GM23248 (cell line): ENCODE measurements at places on chromosomes 4 and X. TPM values are rescaled to one million over a fixed set of nuclear protein-coding genes. Genes with fewer than 3 reads are reported as not detected.
A peak's percentile ranks its signal among the peaks of the same experiment; 100 is the strongest.

DNA sequence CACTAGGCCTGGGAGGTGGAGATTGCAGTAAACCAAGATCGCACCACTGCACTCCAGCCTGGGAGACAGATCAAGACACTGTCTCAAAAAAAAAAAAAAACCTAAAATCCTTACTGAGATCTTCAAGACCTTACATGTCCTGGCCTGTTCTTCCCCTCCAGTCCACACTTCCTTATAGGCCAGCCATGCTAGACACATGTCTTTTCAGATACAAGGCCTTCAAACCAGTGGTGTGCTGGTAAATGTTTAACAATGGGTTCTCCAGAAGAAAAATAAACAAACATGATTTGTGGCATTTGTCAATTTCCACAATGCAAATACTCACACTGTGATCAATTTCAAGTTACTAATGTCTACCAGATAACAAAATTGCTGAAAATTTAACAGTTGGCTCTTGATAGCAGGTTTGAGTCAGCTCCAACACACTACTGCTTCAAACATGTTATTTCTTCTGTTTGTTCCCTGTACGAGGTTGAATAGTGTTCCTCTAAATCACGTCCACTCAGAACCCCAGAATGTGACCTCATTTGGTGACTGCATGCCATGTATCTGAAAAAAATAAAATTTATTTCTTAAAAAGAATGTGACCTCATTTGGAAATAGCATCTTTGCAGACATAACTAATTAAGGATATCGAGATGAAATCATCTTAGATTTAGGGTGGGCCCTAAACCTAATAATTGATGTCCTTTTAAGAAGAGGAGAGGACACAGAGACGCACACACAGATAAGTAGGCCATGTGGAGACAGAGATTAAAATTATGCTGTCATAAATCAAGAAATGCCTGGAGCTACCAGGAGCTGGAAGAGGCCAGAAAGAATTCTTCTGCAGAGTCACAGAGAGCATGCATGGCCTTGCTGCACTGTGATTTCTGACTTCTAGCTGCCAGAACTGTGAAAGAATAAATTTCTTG, 144.4 kb downstream of the ZNF674 start:
- DNase-seq = peak; percentile 15
- H3K27me3 ChIP-seq = no peaks in the 10 kb centered on the region
- no peak overlapping the region for H3K4me3 ChIP-seq

The BMX gene
- total RNA-seq = not detected in 2 replicates

DNA sequence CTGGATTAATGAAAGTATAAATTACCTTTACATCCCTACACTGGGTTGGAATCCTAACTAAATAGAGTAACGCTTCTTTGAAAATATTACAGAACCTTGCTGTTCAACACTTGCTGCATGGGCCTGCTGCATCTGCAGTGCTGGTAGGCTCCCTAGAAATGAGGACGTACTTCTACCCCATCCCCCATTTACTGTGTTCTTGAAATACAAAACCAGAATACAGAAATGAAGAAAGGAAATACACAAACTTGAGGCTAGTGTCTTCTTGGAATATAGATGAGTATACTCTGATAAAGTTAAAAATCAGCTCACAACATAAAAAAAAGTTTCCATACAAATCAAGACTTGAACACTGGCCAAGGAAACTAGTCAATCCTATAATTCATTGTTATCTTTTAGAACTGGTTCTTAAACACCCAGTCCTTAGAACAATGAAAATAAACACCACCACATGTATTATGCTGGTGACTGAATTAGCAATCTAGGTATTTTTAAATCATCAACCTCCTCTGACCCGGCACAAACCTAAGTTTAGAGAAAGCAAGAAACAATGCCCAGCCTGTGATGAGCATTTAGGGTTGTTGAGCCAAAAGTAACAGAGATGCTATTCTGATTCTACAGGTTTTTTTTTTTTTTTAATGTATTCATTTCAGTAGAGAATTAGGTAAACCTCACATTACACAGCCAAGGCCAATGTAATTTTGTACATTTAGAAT, 49.7 kb downstream of the ATP8A1 start:
- no peak overlapping the region for H3K27ac ChIP-seq
- no peak overlapping the region for H3K4me3 ChIP-seq
- H3K36me3 ChIP-seq = no peaks in the 10 kb centered on the region
- no peaks in the 10 kb centered on the region for H3K27me3 ChIP-seq

The DDIT4L gene
- total RNA-seq = 2.3 and 3.2 TPM in 2 replicates

The TRIM75 gene
- total RNA-seq = not detected in 2 replicates

DNA sequence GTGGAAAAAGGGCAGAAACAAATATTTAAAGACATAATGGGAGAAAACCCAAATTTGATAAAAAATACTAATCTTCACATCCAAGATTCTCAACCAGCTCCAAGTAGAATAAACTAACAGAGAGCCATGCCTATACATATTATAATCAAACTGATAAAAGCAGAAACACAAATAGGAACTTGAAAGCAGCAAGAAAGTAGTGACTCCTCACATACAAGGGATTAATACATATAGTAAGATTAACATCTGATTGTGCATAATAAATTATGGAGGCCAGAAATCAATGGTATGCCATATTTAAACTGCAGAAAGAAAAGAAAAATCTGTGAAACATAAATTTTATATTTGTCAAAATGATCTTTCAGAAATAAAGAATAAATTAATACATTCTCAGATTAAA, 454.3 kb upstream of the PCDH10 start:
- H3K36me3 ChIP-seq = no peaks in the 10 kb centered on the region
- no peak overlapping the region for H3K27ac ChIP-seq
- no peak overlapping the region for H3K4me3 ChIP-seq
- no peaks in the 10 kb centered on the region for H3K4me1 ChIP-seq
- H3K27me3 ChIP-seq = no peaks in the 10 kb centered on the region
